Fibroblast of the aortic adventitia (primary cell): ENCODE measurements at places on chromosomes 3 and 15.

DNA sequence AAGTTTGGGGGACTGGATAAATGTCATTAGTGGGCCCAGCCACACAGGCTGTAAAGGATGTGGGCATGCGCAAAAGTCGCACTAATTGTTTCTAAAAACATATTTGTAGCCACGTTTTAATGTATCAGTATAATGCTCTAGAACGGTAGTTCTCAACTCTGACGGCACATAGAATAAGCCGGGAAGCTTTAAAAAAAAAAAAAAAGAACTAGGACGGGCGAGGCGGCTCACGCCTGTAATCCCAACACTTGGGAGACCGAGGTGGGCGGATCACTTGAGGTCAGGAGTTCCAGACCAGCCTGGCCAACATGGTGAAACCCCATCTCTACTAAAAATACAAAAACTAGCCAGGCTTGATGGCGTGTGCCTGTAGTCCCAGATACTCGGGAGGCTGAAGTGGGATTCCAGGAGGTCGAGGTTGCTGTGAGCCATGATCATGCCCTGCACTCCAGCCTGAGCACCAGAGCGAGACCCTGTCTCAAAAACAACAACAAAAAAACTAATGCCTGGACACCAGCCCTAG, 618 bp upstream of the MON1A start:
- DNase-seq: no peak

- DNase-seq: peak; percentile 83
Observed at GRCh38 chr3:64152086-64152485, 73.2 kb downstream of the PRICKLE2 start.

- peak; percentile 48 for DNase-seq
Observed at GRCh38 chr3:157938154-157938779, 168.0 kb downstream of the SHOX2 start.

DNA sequence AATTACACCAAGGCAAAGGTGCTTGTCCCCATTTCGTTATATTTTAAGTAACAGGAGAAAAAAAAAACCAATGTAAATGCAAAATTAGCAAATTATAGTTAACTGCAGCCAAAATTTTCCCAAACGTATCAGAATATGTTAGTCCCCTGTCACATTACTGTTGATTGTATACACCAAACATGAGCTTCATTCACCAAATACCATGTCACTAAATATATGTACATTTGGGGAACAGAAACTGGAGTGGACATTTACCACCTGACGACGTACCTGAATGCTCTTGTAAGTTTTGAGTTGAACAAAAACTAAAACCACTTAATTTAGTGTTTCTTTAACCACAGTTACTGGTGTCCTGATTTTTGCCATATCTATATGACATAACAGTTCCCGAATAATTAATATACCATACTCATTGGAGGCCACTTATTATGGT, 3.3 kb upstream of the FOXP1 start:
- DNase-seq: no peak

GRCh38 chr15:85899927-85900326, 105.2 kb upstream of the KLHL25 start:
- DNase-seq: no peak

DNA sequence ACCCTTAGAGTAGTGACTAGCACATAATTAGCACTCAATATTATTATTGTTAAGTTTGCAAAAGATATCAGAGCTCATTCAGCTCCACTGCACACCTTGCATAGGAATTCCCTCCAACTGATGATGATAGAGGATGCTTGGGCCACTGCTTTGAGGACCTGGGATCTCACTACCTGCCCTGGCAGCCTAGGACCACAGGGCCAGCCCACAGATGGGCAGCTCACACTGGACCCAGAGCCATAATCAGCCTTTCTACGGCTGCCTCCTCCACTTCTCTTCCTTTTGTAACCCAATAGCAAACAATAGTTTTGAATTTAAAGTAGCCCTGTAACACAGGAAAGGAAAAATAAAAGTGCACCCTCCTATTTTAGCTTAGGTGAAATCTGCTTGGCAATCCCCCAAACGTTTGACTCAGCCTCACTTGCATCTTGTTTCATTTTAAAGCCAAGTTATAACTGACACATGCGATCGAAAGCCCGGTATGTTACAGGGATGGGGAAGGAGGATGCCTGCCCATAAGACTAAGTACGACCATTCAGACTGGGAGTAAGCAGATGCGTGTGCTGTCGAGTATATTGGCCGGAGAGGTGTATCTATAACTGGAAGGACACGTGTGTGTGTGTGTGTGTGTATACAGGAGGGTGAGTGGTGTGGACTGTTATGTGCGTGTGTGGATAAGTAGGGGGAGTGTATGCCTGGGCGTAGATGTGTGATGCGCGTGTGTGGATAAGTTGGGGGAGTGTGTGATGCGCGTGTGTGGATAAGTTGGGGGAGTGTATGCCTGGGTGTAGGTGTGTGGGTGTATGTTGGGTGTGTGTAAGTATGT, 65.9 kb downstream of the CPN2 start:
- peak; percentile 79 for DNase-seq

- DNase-seq: no peak
Observed at GRCh38 chr3:186946756-186947375, 16.5 kb downstream of the ST6GAL1 start.

- DNase-seq: no peak
Observed at GRCh38 chr3:128845119-128845777, 34.2 kb upstream of the ACAD9 start.

GRCh38 chr3:171875923-171876412, 32.8 kb downstream of the TMEM212 start:
- DNase-seq: peak; percentile 60

DNA sequence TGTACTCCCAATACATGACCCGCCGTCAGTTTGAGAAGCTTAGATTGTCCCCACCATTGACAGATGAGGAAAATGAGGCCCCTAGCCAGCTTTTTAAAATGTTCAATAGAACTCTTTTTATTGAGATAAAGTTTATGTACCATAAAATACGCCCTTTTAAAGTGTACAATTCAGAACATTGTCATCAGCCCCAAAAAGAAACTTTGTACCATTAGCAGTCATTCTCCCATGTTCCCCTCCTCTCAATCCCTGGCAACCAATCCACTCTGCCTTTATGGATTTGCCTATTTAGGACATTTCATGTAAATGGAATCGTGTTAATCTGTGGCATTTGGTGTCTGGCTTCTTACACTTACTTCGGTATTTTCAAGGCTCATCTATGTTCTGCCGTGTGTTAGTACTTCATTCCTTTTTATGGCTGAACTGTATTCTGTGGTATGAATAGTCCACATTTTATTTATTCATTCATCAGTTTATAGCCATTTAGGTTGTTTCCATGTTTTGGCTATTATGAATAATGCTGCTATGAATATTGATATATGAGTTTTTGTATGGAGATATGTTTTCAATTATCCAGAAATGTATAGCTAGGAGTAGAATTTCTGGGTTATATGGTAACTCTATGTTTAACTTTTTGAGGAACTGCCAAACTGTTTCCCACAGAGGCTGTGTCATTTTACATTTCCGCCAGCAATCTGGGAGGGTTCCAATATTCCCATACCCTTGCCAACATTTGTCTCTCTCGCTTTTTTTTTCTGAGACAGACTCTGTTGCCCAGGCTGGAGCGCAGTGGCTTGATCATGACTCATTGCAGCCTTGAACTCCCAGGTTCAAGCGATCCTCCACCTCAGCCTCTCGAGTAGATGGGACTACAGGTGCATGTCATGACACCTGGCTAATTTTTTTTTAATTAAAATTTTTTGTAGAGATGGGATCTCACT, 15.3 kb upstream of the PTPN23 start:
- peak; percentile 88 for DNase-seq

GRCh38 chr3:52490939-52491526, 4.1 kb upstream of the STAB1 start:
- no peak for DNase-seq

DNA sequence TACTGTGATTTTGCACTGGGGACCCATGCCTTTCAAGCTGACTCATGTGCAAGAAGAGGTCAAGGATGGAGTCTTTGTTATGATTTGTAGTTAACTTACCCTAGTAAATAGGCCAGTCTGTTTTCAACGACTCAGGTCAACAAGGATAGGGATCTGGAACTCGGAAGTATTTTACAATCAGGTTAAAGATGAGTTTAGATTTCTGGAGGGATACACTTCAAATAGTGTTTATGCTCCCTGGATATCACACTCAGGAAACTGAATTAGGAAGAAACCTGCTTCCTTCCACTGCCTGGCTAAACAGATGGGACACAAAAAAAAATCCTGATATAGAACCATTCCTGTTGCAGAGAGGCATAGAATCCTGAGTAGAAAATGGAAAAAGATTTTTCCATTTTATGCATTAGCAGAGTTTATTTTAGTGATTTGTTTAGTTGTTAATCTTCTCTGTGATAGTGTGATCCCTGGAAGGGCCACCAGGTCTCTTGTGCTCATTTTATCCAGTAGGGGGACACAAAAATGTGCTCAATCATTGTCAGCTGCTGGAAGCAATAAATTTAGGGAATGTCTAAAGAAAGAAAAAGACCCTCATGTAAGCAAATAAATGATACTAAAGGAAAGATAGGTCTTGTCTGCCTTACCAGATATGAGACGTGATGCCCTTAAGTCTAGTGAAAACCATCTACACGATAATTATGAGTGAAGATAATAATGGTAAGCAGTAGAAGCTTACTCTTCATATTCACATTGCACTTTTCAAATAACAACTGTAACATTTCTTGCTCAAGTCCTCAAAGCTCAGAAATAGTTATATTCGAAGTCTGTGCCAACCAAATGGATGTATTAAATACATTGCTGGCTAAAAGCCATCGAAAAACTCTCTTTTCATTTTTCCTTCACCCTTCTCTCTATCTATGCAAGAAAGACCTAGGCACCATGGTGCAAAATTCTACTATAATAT, 452.1 kb upstream of the KCNMB2 start:
- DNase-seq: peak; percentile 34

- no peak for DNase-seq
Observed at GRCh38 chr15:59997070-59997701, 6.9 kb upstream of the FOXB1 start.

DNA sequence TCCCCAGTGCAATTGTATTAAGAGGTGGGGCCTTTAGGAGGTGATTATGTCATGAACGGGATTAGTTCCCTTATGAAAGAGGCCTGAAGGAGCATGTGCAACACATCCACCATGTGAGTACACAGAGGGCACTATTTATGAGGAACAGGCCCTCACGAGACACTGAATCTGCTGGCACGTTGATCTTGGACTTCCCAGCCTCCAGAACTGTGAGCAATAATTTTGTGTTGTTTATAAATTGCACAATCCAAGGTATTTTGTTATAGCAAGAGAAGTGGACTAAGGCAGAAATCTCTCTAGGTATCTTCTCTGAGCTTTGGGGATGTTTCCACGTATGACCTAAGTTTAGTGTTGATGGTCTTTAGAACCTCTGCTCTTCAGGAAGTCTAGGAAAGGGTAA, 149.3 kb upstream of the CBLB start:
- no peak for DNase-seq

- no peak for DNase-seq
Observed at GRCh38 chr3:89908711-89909213, 801.3 kb downstream of the EPHA3 start.

DNA sequence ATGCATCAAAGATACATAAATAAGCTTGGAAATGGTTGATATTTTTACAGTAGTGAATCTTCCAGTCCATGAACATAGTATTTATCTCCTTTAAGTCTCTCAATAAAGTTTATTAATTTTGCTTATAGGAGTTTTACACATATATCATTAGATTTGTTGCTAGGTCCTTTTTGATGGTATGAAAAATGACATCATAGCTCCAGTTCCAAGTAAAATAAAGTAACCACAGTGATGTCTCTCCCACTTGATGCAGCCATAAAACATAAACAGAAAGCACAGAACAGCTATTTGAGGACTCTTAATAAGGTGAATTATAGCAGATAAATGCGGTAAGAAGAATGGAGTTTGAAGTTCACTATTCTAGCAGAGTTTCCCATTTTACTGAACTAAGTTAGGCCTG, 20.8 kb downstream of the DMXL2 start:
- no peak for DNase-seq

DNA sequence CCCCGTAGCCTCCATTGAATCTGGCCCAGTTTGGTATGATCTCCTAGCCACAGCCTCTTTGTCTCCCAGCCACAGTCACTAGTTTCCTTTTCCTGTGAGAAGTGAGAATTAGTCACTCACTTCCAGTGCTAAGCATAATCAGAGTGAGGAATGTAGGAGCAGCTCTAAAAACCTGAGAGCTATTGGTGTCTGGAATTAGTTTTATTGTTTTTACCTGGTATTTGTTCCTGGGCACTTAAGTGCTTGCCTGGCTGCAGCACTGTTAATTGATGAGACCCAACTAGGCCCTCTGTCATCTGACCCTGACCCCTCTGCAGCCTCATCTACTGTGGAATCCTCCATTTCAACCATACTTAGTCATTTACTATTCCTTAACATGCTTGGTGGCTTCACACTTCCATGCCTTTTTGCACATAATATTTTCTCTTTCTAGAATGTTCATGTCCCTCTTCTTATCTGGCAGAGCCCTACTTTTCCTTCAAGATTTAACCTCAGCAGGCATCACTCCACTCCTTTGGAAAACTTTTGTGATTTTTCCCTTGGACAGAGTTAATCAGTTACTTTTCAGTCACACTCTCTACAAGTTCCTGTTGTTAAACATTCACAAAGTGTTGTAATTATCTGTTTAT, 48.8 kb downstream of the PDE8A start:
- DNase-seq: peak; percentile 26

DNA sequence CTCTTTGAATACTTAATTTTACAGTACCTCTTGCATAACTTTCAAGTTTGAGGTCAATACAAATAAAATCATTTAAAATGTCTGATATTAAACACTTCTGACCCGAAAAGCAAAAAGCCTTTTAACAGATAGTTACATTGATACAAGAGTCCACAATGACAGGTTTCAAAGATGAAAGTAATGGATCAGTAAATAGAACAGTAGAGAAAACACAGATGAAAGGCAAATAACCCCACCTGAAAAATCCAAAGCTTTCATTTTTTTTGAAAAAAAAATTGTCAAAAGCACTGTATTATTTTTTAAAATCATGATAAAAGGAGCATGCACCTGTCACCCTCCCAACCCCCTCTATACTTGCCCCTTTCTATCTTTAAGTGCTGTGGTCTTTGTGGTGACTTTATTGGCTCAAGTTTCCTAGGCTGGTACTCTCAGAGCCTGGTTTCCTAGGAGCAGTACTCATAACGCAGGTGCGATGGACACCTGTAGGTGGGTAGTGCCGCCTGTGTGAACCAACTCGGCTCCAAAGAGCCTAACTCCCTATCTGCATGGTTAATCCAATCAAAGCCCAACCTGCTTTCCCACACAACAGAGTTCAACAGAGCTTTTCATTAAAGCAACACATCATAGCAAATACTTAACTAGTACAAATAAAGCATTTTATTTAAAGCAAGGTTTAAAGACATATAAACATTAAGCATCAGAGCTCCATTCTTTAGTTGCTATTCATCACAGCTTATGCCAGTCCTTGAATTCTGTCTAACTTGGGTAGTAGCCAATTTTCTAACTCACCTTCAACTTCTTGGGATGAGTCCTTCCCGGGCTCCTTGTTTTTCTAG, 32.2 kb downstream of the LIPC start:
- DNase-seq: no peak
